Activated CD4-positive, alpha-beta memory T cell treated with anti-CD3 and anti-CD28 coated beads, Interleukin-2, amount 10 ng/mL, durations not matched to agents 7 days and 5 days (primary cell): ENCODE measurements at places on chromosomes 2 and 18.

GRCh38 chr2:128595763-128596395, 277.2 kb upstream of the HS6ST1 start:
- peak; percentile 9 for DNase-seq

GRCh38 chr2:100876231-100876860, 56.4 kb downstream of the NPAS2 start:
- no peak for DNase-seq

DNA sequence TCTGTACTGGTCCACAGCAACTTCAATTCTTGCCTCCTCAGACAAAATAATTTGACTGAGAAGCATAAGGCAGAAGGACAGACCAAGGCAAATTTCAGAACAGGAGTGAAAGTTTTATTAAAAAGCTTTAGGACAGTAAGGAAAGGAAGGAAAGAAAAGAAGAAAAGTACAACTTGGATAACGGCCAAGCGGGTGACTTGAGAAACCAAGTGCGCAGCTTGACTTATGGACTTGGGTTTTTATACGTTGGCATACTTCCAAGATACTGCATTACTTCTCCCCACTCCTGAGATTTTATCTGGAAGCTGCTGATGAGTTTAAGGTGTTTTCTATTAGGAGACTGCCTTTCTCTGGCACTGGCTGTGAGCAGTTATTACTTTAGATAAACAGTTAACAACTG, 64.7 kb downstream of the CCDC178 start:
- DNase-seq = no peak

DNA sequence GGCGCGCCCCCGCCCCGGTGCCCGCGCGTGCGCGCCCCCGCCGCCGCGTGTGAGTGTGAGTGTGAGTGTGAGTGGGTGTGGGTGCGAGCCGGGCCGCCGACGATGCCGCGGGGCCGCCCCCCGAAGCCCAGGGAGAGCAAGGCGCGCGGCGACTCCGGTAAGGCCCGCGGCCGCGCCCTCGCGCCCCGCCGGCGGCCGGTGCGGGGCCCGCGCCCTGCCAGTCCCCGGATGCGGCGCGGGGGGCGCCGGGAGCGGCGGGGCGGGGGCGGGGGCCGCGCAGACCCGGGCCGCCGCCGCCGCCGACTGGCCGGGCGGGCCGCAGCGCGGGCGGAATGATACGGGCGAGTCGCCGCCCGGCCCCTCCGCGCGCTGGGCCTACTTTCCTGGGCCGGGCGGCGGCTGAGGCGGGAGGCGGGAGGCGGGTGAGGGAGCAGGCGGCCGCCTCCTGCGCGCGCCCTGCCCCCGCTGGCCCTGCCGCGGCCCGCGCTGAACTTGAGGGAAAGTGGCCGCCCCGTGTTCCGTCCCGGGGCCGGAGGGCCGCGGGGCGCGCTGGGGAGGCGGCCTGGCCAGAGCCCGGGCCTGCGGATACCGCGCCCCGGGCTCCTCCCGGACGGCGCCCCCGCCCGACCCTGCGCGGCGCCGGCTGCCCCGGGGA, at the start of gene ZNF236:
TSS of gene ZNF236 (plus strand) at position 52 of the 655 bp plus-strand sequence. CDS start at position 103, 51 bp downstream.
- peak; percentile 69 for DNase-seq

- no peak for DNase-seq
These were observed 48.4 kb downstream of the NEMP2 start for GRCh38 chr2:190486037-190486623.

DNA sequence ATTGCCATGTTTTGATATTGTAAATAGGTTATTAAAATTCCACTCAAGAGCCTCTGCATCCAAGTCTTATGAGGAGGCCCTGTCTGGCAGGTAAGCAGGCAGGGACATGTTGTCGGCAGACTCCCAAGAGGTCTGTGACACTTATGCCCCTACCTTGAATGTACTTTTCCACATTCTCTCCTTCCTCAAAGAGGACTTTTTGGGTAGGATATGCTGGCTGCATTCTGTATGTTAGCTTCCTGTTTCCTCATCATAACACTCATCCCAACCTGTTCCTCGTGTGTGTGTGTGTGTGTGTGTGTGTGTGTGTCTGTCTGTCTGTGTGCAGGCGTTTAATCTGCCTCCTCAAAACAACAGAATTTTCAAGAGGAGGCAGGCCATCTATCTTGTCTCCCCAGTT, 75.3 kb downstream of the USP40 start:
- no peak for DNase-seq

DNA sequence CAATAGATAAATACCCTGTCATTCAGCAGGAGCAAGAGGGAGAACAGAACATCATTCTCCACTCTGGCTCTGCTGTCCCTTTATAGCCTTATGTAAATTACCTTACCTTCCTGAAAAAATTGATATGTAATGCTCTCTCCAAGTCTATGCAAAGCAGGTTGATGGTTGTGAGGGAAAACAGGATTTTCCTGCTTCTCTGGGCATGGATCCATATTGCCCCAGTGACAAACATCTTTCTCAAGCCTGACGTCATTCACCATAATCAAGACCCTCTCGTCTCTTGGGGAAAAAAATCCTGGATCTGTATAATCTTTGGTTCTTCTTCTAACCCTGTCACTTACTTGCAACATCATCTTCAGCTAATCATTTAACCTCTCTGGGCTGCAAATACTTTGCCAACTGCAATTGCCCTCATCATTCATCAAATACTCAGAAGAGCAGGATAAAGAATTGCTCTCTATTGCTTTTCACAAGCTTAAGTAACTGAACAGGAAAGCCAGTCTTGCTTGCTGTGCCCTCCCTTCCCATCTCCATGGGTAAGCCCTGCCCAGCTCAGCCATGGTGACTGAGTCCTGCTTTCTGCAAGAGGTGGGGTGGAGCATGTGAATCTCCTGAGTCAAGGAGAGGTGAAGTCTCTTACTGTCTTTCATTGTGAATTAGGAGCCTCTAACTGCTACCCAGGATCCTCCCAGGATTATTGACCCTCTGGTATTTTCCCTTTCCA, 123.7 kb upstream of the KLF7 start:
- DNase-seq = no peak

- no peak for DNase-seq
These were observed 25.2 kb upstream of the TAF1B start for GRCh38 chr2:9818097-9818496.

GRCh38 chr2:71224457-71224856, 2.4 kb downstream of the PAIP2B start:
- no peak for DNase-seq

GRCh38 chr2:114609203-114609602, 166.8 kb downstream of the DPP10 start:
- DNase-seq = no peak

DNA sequence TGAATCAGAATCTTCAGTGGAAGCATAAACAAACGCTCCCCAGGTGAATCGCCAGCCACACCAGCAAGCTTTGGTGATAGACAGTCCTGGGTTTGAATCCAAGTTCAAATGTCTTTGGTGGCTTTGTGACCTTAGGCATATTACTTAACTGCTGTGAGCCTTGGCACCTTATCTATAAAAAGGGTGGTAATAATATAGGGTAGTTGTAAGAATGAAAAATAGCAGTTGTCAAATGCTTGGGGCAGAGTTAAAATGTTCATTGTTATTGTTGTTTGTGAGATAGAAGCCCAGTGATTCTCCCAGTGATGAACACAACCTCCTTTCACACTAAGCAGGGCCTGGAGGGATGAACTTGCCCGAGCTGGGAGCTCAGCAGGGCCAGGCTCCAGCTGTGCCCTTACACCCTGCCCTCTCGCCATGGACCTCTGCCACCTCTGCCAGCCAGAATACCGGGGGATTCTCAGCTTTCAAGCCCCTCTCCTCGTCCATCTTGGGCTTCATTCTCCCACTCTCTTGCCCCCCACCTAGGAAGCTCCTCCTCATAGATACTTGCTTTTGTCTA, 6.1 kb upstream of the TMBIM1 start:
- no peak for DNase-seq

GRCh38 chr2:86001326-86001725, 104.4 kb downstream of the POLR1A start:
- DNase-seq = no peak

- DNase-seq = no peak
These were observed 68.5 kb downstream of the USP40 start for GRCh38 chr2:233498126-233498525.

DNA sequence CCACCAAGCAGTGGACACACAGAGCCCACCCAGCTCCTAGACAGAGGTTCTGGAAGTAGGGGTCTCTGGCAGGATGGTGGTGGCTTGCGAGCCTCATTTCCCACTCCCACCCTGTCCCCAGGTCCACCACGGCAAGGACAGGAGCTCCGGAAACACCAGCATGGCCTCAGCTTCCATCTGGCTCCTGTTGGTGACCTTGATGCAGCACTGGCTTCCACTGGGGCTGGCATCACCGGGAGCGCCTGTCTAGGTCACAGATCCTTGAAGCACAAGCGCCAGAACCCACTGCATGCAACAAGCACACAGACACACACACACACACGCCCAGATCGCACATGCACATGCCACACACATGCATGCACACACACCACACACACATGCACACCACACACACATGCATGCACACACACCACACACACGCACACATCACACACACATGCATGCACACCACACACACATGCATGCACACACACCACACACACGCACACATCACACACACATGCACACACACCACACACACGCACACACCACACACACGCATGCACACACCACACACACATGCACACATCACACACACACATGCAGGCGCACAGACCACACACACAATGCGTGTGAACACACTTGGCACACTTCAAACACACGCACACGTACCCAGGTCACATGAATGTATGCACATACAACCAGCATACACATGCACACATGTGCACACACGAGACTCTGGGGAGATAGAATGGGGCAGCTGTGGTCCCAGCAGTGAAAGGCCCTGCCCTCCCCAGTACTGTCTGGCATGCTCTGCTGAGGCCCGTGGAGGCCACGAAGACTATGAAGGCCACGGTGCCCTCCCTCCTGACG, 63.7 kb downstream of the TWIST2 start:
- DNase-seq = no peak

GRCh38 chr18:29383311-29384273, 1206.7 kb upstream of the CDH2 start:
- no peak for DNase-seq

GRCh38 chr2:39989888-39990287, 210.8 kb upstream of the THUMPD2 start:
- DNase-seq = no peak

GRCh38 chr2:5236249-5236648, 455.9 kb upstream of the SOX11 start:
- DNase-seq = no peak

- DNase-seq = no peak
These were observed 23.5 kb upstream of the MTERF4 start for GRCh38 chr2:241125626-241126025.

- no peak for DNase-seq
These were observed 6.6 kb downstream of the BCL11A start for GRCh38 chr2:60546756-60547420.

GRCh38 chr2:32453242-32454062, 96.6 kb downstream of the BIRC6 start:
- no peak for DNase-seq

GRCh38 chr18:74945774-74946545, 263.0 kb downstream of the PTGR3 start:
- no peak for DNase-seq

DNA sequence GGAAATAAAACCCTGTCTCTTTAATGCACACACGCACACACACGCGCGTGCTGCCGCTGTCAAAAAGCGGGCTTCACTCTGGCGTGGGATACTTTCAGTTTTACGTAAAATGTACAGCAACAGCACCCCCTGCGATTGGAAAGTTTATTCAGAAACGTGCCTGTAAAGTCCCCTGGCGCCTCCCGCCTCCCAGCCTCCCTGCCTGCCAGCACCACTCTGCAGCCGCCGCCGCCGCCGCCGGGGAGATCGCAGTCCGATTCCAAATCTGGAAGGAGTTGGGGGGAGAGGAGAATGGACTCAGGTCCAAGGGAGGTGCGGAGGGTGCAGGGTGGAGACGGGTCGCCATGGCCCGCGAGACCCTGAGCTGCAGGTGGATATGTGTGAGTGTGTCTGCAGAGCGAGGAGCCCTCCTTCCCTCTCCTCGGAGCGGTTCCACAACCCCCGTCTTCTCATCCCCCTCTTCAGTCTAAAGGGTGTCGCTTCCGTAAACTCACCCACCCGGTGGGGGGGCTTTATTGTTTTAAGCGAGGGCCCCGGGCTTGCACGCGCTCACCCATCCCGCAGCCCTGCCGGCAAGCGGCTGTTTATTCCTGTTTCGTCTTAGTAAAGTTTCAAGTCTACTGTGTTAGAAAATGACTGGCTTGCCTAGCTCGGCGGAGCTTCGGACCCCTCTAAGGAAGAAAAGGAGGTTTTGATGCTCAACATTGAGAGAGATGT, 1.8 kb upstream of the BCL11A start:
- DNase-seq = peak; percentile 55

DNA sequence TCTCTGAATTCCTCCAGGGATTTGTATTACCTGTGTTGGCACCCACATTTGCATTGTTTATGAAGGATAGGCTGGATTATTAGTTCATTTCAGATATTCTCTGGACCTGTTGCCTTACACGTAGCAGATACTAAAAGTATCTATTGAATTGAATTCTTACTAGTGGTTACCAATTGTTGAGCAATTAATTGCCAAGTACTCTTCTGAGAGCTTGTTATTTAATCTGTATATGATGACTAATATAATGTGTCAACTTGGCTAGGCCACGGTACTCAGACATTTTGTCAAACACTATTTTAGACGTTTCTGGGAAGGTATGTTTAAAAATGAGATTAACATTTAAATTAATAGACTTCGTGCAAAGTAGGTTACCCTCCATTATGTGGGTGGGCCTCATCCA, 2.5 kb upstream of the SPP2 start:
- no peak for DNase-seq
